ENCODE measurements at places on chromosomes 7 and 10.

GRCh38 chr7:93944673-93945072 is 23.1 kb downstream of the GNG11 start:
- no peak for DNase-seq

DNA sequence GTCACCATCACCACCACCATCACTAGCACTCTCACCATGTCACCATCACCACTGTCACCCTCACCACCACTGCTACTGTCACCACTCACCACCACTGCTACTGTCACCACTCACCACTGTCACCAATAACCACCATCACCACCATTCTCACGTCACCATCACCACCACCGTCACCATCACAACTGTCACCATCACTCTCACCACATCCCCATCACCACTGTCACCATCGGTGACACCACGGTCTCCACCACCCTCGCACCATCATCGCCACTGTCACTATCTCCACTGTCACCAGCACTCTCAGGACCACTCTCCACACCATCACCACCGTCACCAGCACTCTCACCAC is 130.4 kb downstream of the MAD1L1 start:
- no peak for DNase-seq

GRCh38 chr10:44888886-44889285 is 22.3 kb upstream of the TMEM72 start:
- no peak for DNase-seq

- no peak for DNase-seq
Measured at GRCh38 chr7:143252006-143252405, 11.2 kb upstream of the GSTK1 start.

- DNase-seq: peak; percentile 39
Measured at GRCh38 chr10:119511828-119512515, 30.5 kb downstream of the RGS10 start.

GRCh38 chr7:23618241-23618640 is 21.1 kb downstream of the CCDC126 start:
- no peak for DNase-seq

DNA sequence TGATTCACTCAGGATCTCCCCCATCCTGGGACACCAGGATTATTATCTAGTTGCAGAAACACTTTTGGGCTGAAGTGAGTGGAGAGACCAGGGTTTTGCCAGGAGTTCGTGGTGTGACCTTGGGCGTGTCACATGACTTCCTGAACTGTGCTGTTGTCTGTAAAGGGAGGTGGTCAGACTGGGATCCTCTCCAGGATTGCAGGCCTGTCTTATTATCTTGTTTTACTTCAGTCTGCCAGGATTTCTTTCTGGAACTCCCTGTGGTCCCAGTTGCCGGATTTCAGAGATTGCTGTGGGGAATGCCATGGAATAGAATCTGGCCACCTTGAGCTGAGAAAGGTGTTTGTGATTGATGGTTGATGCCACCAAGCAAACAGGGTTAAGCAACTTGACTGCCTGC is 35.8 kb downstream of the CRCP start:
- no peak for DNase-seq

- no peak for DNase-seq
Measured at GRCh38 chr7:116024826-116025809, 5.4 kb downstream of the TFEC start.

GRCh38 chr10:10942441-10942840 is 75.2 kb upstream of the CELF2 start:
- DNase-seq: no peak

GRCh38 chr7:105531792-105532671 is at the start of gene RINT1:
RINT1 (plus strand) TSS chr7:105532201; CDS start chr7:105532316, 115 bp downstream.
- peak; percentile 97 for DNase-seq

DNA sequence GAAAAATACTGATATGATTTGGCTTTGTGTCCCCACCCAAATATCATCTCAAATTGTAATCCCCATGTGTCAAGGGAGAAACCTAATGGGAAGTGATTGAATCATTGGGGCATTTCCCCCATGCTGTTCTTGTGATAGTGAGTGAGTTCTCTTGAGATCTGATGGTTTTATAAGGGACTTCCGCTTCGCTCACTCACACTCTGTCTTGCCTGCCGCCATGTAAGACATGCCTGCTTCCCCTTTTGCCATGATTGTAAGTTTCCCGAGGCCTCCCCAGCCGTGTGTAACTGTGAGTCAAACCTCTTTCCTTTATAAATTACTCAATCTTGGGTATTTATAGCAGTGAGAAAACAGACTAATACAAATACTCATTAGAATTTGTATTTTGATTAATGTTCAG is 5.1 kb upstream of the MRPS17 start:
- no peak for DNase-seq

- DNase-seq: no peak
Measured at GRCh38 chr10:2460812-2461211, 606.5 kb upstream of the PFKP start.

- DNase-seq: no peak
Measured at GRCh38 chr7:34886856-34887255, 150.4 kb downstream of the DPY19L1 start.

DNA sequence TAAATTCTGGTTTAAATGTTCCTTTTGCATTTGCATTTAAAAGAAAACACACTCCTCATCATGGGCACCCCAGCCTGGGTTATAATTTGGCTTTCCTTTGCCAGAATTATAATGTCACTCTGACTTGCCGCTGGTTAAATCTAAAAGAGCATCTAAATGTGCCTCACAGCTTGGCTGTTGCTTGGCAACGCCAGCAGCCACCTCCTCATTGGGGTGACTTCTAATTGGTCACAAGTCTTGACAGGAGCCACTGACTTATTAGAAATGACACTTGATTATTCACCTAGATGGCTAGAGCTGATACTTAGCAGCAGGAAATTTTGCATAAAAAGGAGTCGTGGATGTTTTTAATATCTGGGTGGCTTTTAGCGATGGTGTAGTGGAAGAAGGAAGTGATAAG is 114.3 kb downstream of the TBXAS1 start:
- peak; percentile 78 for DNase-seq

- no peak for DNase-seq
Measured at GRCh38 chr7:156334636-156335035, 305.9 kb upstream of the RNF32 start.

DNA sequence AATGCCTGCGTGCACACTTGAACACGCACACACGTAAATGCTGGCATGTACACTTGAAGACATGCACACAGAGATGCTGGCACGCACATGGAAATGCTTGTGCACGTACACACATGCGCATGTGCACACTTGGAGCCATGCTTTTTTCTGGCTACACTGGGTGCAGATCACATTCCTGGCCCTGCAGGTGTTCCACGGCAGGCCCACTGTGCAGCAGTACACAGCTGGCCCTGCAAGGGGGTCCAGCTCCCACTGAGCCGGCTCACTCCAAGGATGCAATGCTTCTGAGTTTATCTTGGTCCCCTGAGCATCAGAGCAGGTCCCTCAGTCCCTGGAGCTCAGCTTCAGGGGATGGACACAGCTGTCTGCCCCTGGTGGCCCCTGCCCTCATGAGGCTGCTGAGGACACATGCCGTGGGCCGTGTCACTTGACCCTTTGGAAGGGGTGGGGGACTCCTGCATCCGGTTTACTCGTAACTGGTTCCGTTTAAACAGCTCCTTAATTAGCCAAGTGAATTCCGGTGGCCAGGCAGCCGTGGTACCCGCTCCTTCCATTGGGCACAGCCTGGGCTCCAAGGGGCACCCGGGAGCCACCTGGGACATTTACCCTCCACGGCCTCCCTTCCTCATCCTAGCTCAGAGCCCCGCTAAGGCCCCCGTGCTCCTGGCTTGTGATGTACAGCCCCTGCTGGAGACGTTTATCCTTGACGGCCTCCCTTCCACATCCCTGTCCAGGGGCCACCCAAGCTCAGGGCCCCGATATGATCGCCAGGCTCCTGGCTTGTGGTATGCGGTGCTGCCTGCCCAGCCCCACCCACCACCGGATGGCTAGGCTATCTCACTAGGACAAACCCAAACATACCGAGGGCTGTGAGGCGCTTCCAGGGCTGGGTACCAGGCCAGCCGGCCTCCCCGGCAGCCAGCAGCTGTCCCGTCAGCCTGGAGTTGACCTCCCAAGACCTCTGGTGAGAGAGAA is 39.5 kb upstream of the DPYSL4 start:
- no peak for DNase-seq

DNA sequence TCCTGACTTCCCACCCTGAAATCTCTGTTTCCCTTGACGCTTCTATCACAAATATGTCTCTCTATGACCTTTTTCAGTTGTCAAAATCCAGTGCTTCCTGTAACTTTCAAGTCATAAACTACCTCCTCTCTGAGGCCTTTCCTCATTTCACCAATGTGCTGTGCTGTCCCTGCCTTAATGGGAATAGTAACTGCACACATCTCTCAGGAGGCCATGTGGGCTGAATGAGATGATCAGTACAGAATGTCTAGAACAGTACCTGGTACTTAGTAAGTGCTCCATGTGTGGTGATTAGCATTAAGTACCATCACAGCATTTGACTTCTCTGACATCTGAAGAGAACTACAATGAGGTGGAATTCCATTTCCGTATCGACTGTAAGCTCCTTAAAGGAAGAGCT is 588.5 kb downstream of the KCNMA1 start:
- DNase-seq: no peak
